Islet precursor cell (in vitro differentiated cells): ENCODE measurements at places on chromosomes 1 and 21.

DNA sequence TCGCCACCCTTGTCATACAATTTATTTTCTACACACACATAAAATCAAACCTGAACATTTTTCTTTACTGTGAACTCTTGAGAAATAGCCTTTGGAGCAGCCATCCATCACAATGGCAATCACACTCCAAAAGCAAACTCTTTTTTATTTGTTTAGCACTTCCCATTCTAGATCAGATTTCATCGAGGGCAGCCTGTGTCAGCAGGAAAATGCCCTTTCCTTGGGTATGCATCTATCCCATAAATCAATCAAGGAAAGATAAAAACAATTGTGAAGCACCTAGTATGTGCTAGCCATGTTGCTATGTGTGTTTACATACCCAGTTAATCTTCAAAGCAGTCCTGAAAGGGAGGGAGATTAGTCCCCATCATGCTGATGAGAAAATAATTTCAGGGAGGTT, 484.1 kb upstream of the USP24 start:
- no peak for DNase-seq

GRCh38 chr21:46634966-46635323, 529 bp upstream of the PRMT2 start:
- DNase-seq: no peak

GRCh38 chr21:23601549-23601948, 2005.7 kb downstream of the MRPL39 start:
- DNase-seq: peak; percentile 51

DNA sequence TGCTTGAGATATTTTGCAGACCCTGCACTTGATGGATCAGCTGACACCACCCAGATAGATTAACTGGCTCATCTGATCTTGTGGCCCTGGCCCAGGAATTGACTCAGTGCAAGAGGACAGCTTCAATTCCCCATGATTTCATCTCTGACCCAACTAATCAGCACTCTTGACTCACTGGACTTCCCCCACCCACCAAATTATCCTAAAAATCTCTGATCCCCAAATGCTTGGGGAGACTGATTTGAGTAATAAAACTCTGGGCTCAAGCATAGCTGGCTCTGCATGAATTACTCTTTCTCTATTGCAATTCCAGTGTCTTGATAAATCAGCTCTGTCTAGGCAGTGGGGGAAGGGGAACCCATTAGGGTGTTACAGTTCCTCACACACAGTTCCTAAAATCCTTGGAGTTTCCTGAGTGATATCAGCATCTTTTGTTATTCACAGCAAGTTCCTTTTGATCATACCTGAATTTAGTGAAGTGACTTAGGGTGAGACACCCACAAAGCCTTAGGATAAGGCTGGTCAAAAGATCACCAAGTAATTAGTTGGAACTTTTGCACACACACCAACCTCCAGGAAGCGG, 104.2 kb downstream of the COP1 start:
- DNase-seq: no peak

DNA sequence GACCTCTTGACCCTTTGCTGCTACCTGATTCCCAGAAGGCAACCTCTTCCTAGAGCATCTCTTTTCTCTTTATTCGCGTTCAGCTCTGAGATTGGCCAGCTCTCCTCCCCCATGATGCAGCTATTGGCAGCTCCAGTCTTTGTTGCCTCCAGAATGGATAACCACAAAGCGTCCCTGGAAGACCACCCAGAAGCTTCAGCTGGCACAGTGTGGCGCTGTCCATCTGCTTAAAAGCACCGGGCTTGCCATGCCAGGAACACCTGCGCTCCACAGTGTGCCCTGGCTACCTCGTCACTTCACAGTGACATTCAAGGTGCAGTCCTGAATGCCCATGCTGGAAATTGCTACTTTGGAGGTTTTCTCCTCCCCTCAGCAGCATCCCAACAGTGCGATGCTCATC, 353.9 kb downstream of the LMO4 start:
- no peak for DNase-seq
